NCI-H1105 (cell line): ENCODE measurements at places on chromosomes 6 and 20.

DNA sequence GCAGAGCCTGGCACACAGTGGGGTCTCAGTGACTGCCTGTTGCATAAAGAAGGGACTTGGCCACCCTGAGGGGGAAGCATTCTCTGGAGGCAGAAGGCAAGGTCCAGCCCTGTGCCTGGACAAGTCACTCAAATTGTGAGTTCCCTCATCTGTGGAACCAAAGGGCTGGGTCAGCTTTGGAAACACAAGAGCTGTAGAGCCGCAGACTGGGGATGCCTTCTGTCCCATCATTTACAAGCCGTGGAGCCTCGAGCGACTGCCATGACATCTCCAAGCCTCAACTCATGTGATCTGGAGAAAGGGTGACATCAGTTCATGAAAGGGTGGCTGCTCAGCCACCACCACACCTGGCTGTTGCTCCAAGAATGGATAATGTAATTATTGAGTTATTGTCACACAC, 20.4 kb upstream of the SIRPD start:
- DNase-seq, result no peak

GRCh38 chr6:135188718-135189117, 7.6 kb downstream of the MYB start:
- DNase-seq, result no peak

- DNase-seq, result no peak
Measured at GRCh38 chr20:50308513-50309279, 118.1 kb downstream of the CEBPB start.

DNA sequence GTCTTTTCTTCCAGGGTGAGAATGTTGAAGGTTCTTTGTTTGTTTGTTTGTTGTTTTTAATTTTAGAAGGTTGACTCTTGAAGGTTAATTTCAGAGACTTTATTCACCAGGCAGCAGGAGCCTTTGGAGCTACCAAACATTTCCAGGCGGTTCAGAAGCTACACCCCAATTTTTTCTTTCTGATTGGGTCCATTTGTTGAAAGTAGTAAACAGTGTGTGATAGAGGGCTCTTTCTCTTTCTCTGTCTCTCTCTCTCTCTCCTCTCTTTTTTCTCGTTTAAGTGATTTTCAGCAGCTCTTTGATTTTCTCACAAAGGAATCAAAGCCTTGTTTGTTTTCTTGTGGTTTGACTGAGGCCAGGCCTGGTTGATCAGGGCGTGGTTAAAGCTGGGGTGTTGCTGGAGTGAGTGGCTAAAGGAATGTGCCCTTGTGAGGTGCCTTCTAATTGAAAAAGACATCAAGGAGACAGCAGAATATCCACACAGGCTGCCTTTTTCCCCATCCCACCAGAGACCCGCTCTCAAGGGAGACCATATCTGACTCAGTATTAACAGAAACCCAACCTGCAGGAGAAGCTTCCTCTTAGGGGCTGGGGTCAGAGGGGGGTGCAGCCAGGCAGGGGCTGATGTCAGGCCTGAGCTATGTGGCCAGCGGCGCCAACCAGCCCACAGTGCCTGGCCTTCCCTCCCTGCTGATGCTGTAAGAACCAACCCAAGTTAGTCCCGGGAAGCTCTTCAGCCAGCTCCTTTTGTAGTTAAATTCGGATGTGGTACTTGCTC, 40.4 kb upstream of the NAA20 start:
- DNase-seq, result no peak

- DNase-seq, result no peak
Measured at GRCh38 chr6:56821005-56821432, 133.9 kb upstream of the BEND6 start.

- peak; percentile 47 for DNase-seq
Measured at GRCh38 chr20:63498960-63499337, at the start of gene EEF1A2. TSS of gene EEF1A2 (minus strand) at chr20:63499083. CDS start at chr20:63497763, 1,320 bp downstream.

DNA sequence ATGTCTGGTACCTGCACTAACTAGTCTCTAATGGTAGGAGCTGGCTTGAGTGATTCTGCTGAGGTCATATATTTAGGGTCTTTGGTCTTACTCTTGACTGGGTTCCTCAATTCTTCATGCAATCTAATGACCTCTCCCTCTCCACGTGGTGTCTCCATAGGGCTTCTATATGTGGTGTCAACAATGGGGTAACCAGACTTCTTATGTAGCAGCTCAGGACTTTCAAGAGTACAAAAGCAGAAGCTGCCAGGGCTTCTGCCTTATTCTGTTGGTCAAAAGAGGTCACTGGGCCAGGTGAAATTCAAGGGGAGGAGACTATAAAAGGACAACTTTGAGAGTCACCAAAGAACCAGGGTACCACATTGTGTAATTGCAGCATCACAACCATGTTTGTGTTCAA, 54.3 kb downstream of the NUS1 start:
- DNase-seq, result no peak

DNA sequence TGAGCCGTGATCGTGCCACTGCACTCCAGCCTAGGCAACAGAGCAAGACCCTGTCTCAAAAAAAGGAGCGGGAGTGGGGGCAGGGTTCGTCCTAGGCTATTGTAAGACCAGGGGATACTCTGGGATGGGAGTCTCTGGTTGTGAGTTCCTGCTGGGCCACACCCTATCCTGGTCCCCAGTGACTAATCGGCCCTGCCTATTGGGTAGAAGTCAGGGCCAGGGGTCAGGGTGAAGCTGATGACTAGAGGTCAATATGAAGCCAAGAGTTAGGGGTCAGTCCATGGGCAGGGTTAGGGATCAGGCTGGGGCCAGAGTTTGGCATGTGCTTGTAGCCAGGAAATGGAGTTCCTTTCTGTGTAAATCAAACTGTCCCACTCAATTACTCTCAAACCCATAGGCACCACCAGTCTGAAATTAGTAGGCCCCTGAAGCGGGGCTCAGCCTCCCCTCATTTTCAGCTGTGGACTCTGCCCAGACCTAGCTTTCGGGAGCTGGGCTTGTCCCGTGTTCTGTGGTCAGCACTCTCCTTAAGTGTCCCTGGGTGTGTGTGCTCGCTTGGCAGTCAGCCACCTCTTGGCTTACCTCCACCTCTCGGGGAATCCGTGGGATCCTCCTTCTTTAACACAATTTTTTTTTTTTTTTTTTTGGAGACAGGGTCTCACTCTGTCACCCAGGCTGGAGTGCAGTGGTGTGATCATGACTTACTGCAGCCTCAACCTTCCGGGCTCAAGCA, 1.8 kb downstream of the HSPA12B start:
- DNase-seq, result no peak

DNA sequence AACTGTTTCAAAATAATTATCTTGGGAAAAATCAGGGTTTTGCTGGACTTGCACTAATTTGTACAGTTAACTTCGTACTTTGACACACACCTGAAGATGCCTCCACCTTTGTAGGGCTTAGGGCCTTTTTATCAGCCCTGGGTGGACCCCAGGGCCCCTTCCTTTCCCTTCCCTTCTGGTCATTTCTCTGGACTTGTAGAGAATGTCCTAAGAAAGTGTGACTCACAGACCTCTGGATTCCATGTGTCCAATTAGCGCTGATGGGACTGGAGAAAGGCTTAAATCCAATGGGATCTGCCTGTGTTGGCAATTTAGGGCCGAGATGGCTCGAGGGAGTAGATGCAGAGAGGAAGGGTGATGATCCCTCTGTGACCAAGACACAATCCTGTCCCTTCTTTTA, 9.3 kb downstream of the TRIM15 start:
- no peak for DNase-seq
